ENCODE measurements at places on chromosomes 12 and 14.

- DNase-seq, result peak; percentile 82
Observed at GRCh38 chr12:62843716-62844115, 91.2 kb downstream of the PPM1H start.

DNA sequence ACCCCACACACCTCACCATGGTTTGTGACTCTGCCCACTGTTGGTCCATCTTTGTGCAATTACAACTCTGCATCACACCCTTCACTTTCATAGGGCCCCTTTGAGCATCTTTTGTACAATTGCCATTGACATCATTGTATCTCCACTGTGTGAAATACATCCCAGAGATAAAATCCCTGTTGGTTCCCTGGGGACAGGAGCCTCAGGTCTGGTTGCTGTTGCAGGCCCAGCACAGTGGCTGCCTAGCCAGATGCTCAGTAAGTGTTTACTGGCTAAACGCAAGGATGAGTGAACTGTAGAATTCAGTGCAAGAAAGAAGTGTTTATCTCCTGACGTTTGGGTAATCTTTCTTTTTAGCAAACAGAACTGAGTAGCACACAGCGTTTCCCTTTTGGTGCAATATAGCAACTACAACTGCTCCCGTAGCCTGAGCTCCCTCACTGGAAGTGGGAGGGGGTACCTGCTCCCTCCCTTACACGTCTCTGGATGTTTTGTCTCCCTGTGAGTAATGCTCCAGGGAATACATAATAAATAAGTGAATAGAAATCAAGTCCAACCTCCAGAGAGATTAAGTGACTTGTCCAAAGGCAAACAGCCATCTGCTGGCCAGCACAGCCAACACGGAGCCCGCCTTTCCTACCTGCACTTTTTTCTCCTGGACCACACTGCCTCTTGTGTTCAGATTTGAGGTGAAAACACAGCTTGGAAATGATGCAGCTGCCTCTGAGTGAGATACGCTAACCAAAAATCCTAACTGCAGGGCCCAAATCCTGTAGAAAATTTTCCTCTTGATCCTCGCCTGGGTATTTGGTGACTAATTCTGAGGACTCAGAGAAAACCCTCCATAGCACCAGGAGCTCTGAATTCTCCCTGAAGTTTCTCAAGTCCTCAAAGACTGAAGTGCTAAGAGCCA is 27.4 kb downstream of the GALNT16 start:
- no peak for DNase-seq

DNA sequence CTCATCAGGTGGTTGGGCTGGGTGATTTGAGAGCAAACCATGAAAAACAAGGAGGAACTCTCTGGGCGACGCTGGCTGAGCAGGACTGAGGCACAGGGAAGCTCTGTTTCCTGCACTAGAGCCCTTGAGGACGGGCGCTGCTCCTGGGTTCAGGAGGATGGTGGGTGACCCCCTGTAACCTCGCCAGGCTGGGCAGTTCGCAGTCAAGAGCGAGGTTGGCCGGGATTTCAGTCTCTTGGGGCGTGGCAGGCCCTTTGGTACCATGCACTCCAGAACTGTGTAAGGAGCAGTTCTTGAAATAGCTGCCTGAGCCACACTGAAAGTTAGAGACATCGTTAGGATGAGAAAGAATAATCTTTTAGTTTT is 202.2 kb downstream of the TSPAN9 start:
- no peak for DNase-seq

DNA sequence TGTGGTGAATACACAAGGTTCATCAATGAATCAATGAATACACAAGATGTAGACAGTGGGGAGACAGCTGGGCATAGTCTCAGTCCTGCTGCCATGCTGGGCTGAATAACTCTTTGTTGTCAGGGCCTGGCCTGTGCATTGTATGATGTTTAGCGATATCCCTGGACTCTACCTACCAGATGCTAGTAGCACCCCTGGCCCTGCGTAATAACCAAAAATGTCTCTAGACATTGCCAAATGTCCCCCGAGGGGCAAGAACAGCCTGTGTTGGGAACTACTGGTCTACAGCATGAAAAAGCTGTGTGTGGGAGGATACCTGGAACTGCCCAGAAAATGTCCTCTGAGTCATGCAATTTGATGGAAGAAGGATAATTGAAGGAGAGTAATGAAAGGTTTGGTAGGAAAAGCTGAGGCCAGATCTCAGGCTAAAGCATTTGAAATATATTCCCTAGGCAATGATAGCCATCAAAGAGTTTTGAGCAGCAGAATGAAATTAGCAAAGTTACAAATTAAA is 128.2 kb downstream of the TMEM30B start:
- DNase-seq, result no peak

DNA sequence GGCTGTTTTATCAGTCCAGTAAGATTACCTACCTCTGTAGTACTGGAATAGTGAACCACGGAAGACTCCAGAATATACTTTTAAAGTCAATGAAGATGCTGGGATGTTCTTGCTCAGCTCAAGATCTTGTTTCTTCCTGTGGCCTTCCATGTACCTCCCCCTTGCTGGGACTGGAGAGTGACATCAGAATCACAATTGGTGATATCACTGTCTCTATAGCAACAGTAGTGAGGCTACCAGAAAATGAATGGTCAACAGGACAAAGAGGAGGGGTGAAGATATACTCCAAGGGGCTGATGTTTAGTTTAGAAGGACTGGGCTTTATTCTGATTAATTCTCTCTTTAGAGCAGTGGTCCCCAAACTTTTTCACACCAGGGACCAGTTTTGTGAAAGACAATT is 3.8 kb downstream of the AKAP3 start:
- DNase-seq, result no peak

DNA sequence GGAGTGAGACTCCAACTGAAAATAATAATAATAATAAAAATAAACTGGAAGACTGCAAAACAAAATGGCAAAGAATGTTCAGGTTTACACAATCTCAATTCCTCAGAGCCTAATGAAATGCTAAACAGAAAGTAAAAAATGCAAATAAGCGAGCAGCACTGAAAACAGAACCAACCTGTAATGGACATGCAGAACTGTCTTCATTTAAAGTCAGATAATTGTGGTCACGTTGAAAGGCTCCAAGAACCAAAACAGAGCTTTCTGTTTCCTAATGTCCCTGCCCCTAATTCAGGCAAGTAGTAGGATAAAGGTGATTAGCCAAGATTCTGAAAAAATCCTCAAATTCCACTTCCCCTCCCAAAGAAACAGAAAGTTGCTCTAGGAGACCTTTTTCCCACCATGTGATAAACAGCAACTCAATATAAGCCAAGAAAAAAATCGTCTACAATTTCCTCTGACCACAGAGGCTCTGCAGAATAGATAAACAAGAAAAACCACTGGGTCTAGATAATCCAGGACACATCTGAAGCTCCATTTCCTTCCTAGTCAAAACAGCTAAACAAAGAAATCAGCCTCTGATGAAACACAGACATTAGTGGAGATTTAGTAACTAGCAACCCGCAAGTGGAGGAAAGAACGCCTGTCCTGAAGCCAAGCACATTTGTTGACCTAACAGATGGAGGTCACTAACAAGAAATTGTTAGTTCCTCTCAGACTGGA is 3.0 kb downstream of the MIS18BP1 start:
- DNase-seq, result peak; percentile 64

- DNase-seq, result peak; percentile 100
Observed at GRCh38 chr12:49740930-49741881, at the start of gene TMBIM6. TSS of gene TMBIM6 (plus strand) at chr12:49741557. CDS start at chr12:49752494, 10,937 bp downstream.

- DNase-seq, result no peak
Observed at GRCh38 chr12:131353826-131354225, 357.1 kb upstream of the SFSWAP start.

DNA sequence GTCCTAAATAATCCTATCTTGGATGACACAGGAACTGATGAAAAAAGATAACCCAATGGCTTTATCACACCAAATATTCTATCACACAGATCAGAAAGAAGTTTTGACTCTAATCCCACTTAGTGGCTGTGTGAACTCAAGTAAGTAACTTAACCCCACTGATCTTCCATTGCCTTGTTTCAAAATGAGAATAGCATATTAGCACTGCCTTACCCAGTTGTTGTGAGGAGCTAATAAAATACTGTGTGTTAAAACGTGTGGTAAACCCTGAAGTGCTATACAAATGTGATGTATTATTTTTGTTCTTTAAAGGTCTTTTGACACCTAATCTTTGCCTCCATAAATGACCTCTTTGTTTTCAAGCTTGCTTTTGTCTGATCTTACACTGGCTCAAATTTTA is 60.9 kb upstream of the ARID2 start:
- no peak for DNase-seq

GRCh38 chr12:97426492-97427116 is 36.0 kb upstream of the RMST start:
- DNase-seq, result no peak

- no peak for DNase-seq
Observed at GRCh38 chr12:25852792-25853191, 105.7 kb upstream of the RASSF8 start.

DNA sequence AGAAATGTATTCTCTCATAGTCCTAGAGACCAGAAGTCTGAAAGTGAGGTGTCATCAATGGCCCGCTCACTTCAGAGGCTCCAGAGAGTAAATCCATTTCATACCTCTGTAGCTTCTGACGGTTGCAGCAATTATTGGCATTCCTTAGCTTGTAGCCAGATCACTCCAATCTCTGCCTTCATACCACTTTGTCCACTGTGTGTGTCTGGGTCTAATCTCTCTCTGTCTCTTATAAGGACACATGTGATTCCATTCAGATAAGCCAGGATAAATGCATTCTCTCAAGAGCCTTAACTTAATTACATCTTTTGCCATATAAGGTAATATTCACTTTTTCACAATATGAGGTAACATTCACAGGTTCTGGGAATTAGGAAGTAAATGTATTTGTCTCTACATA is 365.7 kb downstream of the GXYLT1 start:
- no peak for DNase-seq

- no peak for DNase-seq
Observed at GRCh38 chr12:82688596-82688995, 1.9 kb downstream of the TMTC2 start.

GRCh38 chr12:16568873-16569272 is 37.1 kb downstream of the LMO3 start:
- no peak for DNase-seq

DNA sequence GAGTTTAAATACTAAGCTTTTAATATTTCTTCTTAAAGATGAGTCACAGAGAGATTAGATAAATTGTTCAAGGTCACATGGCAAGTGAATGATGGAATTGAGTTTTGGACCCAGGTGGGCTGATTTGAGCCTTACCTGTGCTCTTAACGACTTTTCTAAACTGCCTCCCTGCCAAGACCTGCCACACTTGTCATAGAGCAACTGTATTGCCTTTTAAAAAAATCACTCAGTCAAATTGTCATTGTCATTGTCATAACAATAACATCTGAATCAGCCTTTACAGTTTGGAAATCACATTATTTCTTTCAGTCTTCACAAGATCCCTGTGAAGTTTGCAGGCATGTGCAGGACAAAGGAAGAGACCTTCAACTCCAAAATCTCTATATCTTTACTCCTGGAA is 25.7 kb downstream of the SLC4A8 start:
- no peak for DNase-seq

- DNase-seq, result no peak
Observed at GRCh38 chr12:76533331-76533730, 26.2 kb downstream of the OSBPL8 start.

GRCh38 chr14:84657911-84658310 is 872.0 kb upstream of the FLRT2 start:
- no peak for DNase-seq

- DNase-seq, result no peak
Observed at GRCh38 chr12:6697584-6698351, 2.8 kb downstream of the PIANP start.

DNA sequence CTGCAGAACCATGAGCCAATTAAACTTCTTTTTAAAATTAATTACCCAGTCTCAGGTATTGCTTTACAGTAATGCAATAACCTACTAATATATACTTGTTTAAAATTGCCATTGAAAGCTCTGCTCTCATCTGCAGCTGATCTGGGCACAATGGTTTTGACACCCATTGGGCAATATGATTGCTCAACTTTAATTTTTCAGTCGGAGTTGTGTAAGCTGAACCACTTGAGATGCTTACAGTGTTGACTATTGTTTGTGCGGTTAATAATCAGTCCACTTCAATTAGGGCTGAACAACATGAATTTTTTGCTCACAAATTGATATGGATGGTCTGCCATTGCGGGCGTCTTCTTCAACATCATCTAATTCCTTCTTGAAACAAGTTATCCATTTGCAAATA is 18.0 kb upstream of the OR4K5 start:
- DNase-seq, result no peak

DNA sequence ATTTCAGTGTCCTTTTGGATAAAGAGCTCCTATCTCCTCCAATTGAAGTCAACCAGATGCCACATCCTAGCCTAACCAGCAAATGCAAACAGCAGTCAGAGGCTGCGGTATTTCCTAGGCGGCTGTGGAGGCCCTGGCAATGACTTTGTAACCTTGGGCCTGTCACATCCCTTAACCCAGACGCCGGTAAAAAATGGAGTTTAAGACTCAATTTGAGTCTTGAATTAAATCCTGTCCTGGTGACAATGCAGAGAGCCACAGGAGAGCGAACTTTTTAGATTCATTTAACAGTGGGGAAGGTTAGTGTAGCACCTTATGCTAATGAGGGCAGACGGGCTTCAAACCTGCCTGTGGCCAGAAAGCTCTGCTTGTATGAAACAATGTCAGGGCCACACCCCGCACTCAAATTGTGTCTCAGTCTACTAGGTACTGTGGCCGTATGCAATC is 1.3 kb downstream of the C12orf75 start:
- peak; percentile 26 for DNase-seq

GRCh38 chr12:2662524-2662923 is 132.2 kb upstream of the FKBP4 start:
- no peak for DNase-seq

GRCh38 chr12:12964255-12964654 is 12.3 kb upstream of the GPRC5D start:
- DNase-seq, result no peak

DNA sequence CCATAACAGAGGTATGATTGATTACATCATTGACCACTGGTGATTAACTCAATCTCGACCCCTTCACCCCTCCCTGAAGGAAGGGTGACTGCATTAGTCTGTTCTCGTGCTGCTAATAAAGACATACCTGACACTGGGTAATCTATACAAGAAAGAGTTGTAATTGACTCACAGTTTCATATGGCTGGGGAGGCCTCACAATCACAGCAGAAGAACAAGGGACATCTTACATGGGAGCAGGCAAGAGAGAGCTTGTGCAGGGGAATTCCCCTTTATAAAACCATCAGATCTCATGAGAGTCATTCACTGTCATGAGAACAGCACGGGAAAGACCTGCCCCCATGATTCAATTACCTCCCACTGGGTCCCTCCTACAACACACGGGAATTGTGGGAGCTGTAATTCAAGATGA is 55.9 kb upstream of the TMCC3 start:
- DNase-seq, result no peak

- no peak for DNase-seq
Observed at GRCh38 chr12:117228239-117228638, 38.0 kb upstream of the FBXO21 start.

DNA sequence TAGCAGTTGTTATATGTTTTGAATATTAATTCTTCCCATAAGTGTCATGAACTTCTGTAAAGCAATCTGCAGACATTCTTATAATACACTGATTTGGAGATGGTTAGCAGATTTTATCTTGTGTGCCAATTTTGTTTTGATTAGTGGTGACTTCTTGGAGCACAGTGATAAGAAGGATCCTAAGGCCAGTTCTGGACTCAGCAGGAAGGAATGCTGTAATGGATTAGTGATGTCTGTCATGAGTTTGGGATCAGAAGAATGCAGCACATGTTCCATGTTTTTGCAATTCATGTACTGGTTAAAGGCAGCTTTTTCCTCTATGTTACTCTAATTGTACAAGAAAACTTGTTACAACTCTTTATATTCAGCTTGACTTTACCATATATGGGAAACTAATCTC is 91.5 kb downstream of the UNC79 start:
- DNase-seq, result no peak

Measured in NCI-H526 (cell line).